ENCODE measurements at places on chromosomes 1 and 21.
A peak's percentile ranks its signal among the peaks of the same experiment; 100 is the strongest.

- H3K4me1 ChIP-seq: no peaks in the 10 kb centered on the region
- H3K36me3 ChIP-seq: no peaks in the 10 kb centered on the region
- H3K27me3 ChIP-seq: no peaks in the 10 kb centered on the region
- no peak overlapping the region for H3K27ac ChIP-seq
- DNase-seq: no peak
- H3K4me3 ChIP-seq: no peak overlapping the region
These were observed 46.1 kb upstream of the FMO2 start for GRCh38 chr1:171138980-171139379.

GRCh38 chr1:229570305-229570704 lies 11.8 kb upstream of the ABCB10 start:
- no peak for DNase-seq
- no peak overlapping the region for H3K27ac ChIP-seq
- H3K4me1 ChIP-seq: no peaks in the 10 kb centered on the region
- no peaks in the 10 kb centered on the region for H3K27me3 ChIP-seq

- H3K27ac ChIP-seq: no peak overlapping the region
- no peak overlapping the region for H3K4me3 ChIP-seq
These were observed 95.4 kb upstream of the USP24 start for GRCh38 chr1:55310505-55310971.

GRCh38 chr1:212685429-212685828 lies 14.2 kb downstream of the BATF3 start:
- no peak for DNase-seq
- H3K27me3 ChIP-seq: no peaks in the 10 kb centered on the region
- H3K4me1 ChIP-seq: peaks cover 22% of the 10 kb centered on the region
- H3K27ac ChIP-seq: no peak overlapping the region
- no peak overlapping the region for H3K4me3 ChIP-seq

DNA sequence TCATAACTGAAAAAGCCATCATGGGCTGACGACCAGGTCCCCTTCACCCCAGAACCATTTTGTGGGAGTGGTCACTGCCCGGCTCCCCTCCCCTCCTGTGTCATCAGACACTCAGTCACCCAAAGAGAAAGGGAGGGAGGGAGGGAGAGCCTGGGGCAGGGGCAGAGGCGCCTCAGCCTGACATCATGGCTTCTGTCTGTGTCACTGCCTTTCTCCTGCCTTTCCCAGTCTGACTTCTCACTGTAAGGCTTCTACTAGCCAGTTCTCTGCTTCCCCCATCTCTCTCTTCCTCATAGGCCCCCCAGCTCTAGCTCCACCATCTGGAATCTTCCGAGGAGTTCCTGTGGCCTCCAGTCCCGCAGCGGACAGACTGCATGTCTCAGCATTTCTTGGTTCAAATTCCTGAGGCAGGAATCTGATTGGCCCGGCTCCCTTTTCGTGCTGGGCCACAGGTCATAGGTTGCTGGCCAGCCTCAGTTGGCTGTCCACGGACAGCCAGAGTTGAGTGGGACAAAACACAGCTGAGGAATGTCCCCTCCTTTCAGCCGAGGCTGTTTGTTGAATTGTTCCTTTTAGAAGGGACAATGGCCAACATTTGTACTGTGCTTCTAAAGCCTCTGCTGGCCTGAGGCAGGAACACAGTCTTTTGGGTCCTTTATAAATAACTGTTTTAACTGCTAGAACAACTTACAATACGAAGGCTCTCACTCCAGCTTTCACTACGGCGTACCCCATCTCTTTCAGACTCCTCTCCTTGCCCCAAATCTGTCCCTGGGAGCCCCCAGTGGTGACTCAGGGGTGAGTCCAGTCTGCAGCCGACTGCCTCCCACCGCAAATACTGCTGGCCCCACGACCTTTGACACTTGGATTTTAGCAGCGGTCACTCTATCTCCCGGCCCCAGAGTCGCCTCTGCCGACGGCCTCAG lies 18.7 kb upstream of the KANK4 start:
- DNase-seq: no peak
- H3K27ac ChIP-seq: no peak overlapping the region
- no peaks in the 10 kb centered on the region for H3K36me3 ChIP-seq
- H3K4me1 ChIP-seq: no peaks in the 10 kb centered on the region
- H3K27me3 ChIP-seq: no peaks in the 10 kb centered on the region

DNA sequence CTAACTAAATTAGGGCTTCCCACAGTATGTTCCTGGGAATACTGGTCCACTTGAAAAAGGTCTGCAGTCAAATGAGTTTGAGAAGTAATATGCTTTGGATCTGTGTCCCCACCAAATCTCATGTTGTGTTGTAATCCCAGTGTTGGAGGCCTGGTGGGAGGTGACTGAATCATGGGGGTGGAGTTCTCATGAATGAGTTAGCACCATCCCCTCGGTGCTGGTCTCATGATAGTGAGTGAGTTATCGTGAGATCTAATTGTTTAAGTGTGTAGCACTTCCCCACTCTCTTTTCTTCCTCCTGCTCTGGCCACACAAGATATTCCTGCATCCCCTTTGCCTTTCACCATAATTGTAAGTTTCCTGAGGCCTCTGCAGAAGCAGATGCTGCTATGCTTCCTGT lies 16.9 kb upstream of the DMRTB1 start:
- no peak for DNase-seq
- no peak overlapping the region for H3K4me3 ChIP-seq
- no peaks in the 10 kb centered on the region for H3K36me3 ChIP-seq
- H3K4me1 ChIP-seq: no peaks in the 10 kb centered on the region
- H3K27me3 ChIP-seq: no peaks in the 10 kb centered on the region

- no peaks in the 10 kb centered on the region for H3K27me3 ChIP-seq
- H3K36me3 ChIP-seq: peaks cover 41% of the 10 kb centered on the region
- H3K4me3 ChIP-seq: no peak overlapping the region
- no peak for DNase-seq
- no peaks in the 10 kb centered on the region for H3K4me1 ChIP-seq
These were observed 96.9 kb downstream of the COP1 start for GRCh38 chr1:176110203-176110602.

GRCh38 chr1:107251839-107252238 lies 111.0 kb downstream of the NTNG1 start:
- DNase-seq: no peak
- no peak overlapping the region for H3K27ac ChIP-seq
- no peaks in the 10 kb centered on the region for H3K36me3 ChIP-seq
- H3K27me3 ChIP-seq: no peaks in the 10 kb centered on the region

- no peaks in the 10 kb centered on the region for H3K4me1 ChIP-seq
- no peaks in the 10 kb centered on the region for H3K36me3 ChIP-seq
- no peak for DNase-seq
- peaks cover 6% of the 10 kb centered on the region for H3K27me3 ChIP-seq
These were observed 23.5 kb upstream of the COL6A1 start for GRCh38 chr21:45957981-45958600.

- H3K4me1 ChIP-seq: peaks cover 15% of the 10 kb centered on the region
- H3K27ac ChIP-seq: no peak overlapping the region
- peaks cover 44% of the 10 kb centered on the region for H3K36me3 ChIP-seq
- DNase-seq: no peak
- no peak overlapping the region for H3K4me3 ChIP-seq
These were observed 7.7 kb downstream of the S100PBP start for GRCh38 chr1:32825181-32825580.

GRCh38 chr1:35261412-35262120 lies 6.9 kb upstream of the ZMYM4 start:
- H3K4me1 ChIP-seq: no peaks in the 10 kb centered on the region
- no peak for DNase-seq
- H3K27ac ChIP-seq: no peak overlapping the region

- no peaks in the 10 kb centered on the region for H3K4me1 ChIP-seq
- DNase-seq: no peak
- no peak overlapping the region for H3K27ac ChIP-seq
- H3K27me3 ChIP-seq: peaks cover 2% of the 10 kb centered on the region
- H3K4me3 ChIP-seq: no peak overlapping the region
These were observed 351.6 kb upstream of the PLXNA2 start for GRCh38 chr1:208595745-208596144.

GRCh38 chr1:179677882-179678281 lies 65.2 kb upstream of the FAM163A start:
- DNase-seq: no peak
- H3K36me3 ChIP-seq: no peaks in the 10 kb centered on the region
- H3K4me3 ChIP-seq: no peak overlapping the region
- H3K27ac ChIP-seq: no peak overlapping the region

GRCh38 chr1:92473781-92474495 lies 12.8 kb downstream of the GFI1 start:
- H3K4me1 ChIP-seq: peaks cover 35% of the 10 kb centered on the region
- no peak for DNase-seq
- peaks cover 13% of the 10 kb centered on the region for H3K36me3 ChIP-seq
- no peak overlapping the region for H3K4me3 ChIP-seq

DNA sequence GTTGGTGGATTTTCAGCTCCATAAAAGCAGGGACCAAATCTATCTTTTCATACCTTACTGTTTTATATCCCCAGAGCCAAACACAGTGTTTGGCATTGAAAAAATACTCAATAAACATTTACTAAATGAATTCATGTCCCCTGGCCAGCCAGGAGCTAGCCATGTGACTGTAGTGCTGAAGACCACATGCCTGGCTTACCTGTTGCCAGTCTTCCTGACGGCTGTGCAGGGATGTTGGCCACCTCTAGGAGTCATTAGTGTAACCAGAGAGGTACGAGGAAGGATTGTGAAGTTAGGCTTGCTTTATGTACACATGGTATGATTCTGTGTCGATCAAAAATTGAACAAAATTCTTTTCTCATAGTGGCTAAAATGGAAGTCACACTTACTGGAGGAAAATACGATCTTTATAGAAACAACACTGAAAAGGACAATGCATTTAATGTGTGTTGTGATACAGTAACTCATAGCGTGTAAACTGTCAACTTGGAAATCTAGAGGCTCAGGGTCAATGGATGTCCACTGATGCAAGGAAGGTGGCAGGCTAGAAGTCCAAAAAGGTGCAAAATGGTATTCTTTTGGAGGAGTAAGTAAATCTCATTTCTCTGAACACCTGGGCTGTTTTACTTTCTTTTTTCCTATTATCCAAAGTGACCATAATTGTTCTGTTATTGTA lies 60.9 kb downstream of the FGGY start:
- H3K27me3 ChIP-seq: no peaks in the 10 kb centered on the region
- no peaks in the 10 kb centered on the region for H3K36me3 ChIP-seq
- H3K4me1 ChIP-seq: no peaks in the 10 kb centered on the region

- H3K27me3 ChIP-seq: no peaks in the 10 kb centered on the region
- H3K4me3 ChIP-seq: no peak overlapping the region
- H3K27ac ChIP-seq: no peak overlapping the region
- peaks cover 47% of the 10 kb centered on the region for H3K4me1 ChIP-seq
These were observed 2.9 kb upstream of the SEMA4A start for GRCh38 chr1:156150333-156151011.

DNA sequence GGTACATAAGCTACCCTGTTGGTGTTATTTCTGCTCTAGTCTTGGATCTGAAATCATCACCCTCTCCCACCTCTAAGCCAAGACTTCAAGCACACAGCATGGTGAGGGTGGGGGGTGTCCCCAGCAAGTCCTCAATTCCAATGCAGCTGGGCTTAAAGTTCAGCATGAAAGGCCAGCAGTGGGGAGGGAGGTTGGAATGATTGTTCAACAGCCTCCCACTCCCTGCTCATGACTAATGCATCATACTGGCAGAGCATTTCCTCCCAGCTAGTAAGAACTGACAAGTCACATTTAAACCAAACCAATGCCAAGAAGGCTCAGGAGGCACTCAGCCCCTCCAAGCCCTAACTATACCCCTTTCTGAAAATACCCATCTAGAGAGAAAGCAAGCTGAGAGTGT lies 50.1 kb downstream of the TIAM1 start:
- no peaks in the 10 kb centered on the region for H3K4me1 ChIP-seq
- no peak overlapping the region for H3K4me3 ChIP-seq
- no peaks in the 10 kb centered on the region for H3K27me3 ChIP-seq
- no peak for DNase-seq

- no peaks in the 10 kb centered on the region for H3K4me1 ChIP-seq
- no peak overlapping the region for H3K4me3 ChIP-seq
- no peak overlapping the region for H3K27ac ChIP-seq
- DNase-seq: no peak
These were observed 23.4 kb upstream of the TENT5C start for GRCh38 chr1:117582451-117582850.

GRCh38 chr1:237059244-237059643 lies 17.3 kb downstream of the RYR2 start:
- no peaks in the 10 kb centered on the region for H3K4me1 ChIP-seq
- H3K27me3 ChIP-seq: peaks cover 7% of the 10 kb centered on the region
- no peak overlapping the region for H3K27ac ChIP-seq

DNA sequence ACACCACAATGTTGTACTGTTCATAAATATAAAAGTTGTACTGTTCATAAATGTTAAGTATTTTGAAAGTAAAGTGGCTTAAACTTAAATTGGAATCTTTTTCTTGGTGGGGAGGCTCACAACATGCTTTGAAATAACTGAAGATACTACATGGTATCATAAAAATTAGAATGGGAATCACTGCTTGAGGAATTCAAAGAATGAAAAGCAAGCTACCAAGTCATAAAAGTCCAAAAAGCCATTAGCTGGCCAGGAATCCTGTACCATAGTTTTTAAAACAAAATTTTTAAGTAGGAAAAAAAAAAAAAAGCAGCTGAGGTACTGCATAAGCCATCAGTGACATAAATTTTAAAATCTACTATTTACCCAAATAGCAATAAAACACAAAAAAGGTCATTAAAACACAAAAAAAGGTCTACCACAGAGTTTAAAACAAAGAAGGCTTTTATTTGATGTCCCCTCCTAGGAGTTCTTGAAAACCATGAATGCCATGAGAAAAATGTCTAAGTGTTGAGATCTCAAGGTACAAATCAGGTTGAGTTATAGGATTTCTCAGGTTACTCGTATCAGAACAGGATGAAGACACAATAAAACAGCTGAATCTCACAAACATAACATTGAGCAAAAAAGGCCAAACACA lies 8.6 kb downstream of the ZZZ3 start:
- H3K36me3 ChIP-seq: peaks cover 8% of the 10 kb centered on the region
- no peaks in the 10 kb centered on the region for H3K27me3 ChIP-seq
- no peak overlapping the region for H3K4me3 ChIP-seq
- DNase-seq: no peak
- peaks cover 13% of the 10 kb centered on the region for H3K4me1 ChIP-seq
- no peak overlapping the region for H3K27ac ChIP-seq

GRCh38 chr1:67209521-67209920 lies 43.3 kb downstream of the IL23R start:
- no peaks in the 10 kb centered on the region for H3K27me3 ChIP-seq
- DNase-seq: no peak
- peaks cover 7% of the 10 kb centered on the region for H3K4me1 ChIP-seq

DNA sequence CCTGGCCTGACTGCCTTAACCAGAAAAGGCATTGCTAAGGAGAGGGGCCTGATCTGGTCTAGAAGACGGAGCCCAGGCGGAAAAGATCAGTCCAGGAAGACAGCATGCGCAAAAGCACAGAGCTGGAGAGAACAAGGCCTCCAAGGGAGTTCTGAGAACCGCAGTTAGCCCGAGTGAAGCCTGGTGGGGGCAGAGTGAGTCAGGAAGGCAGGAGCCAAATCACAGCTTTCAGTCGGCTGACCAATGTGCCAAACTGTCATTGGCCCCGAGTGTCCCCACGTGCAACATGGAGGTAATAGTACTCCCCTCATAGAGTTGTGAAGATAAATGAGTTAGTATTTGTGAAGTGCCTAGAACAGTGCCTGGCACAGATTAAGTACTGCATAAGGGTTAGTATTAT lies 1.2 kb upstream of the TSPAN2 start:
- no peaks in the 10 kb centered on the region for H3K36me3 ChIP-seq
- no peaks in the 10 kb centered on the region for H3K27me3 ChIP-seq
- DNase-seq: no peak
- H3K27ac ChIP-seq: no peak overlapping the region
- peaks cover 33% of the 10 kb centered on the region for H3K4me1 ChIP-seq
- no peak overlapping the region for H3K4me3 ChIP-seq

GRCh38 chr1:234604495-234605398 lies 5.2 kb downstream of the IRF2BP2 start:
- H3K4me3 ChIP-seq: peak overlapping the region; percentile 76
- DNase-seq: no peak
- H3K4me1 ChIP-seq: peaks cover 47% of the 10 kb centered on the region
- no peaks in the 10 kb centered on the region for H3K27me3 ChIP-seq

Measured in CD4-positive, alpha-beta T cell (primary cell).